CD4-positive, CD25-positive, alpha-beta regulatory T cell (primary cell): ENCODE measurements at places on chromosomes 3 and 15. TPM values are rescaled to one million over a fixed set of nuclear protein-coding genes. Genes with fewer than 3 reads are reported as not detected.

DNA sequence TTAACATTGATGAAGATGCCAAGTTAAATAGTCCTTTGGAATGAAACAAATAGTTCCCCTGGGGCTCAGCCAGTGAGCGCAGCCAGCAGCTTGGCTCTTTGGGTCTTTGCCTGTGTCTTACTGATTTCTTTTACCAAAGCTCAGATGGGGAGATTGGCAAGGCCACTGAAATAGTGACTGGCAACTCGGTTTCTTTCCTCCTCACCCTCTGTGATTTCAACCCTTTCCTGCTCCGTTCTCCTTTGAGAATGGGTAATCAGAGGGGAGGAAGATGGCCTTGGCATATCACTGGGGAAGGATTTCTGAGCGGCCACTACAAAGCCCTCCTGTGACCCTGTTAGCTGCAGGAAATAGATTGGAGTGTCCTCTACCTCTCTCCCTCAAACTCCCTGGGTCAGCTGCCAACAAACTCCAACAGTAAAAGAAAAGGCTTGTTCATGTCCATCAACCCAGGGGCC, 337.1 kb upstream of the LRRFIP2 start:
- no peak overlapping the region for H3K27ac ChIP-seq
- H3K36me3 ChIP-seq: no peaks in the 10 kb centered on the region
- H3K4me3 ChIP-seq: no peak overlapping the region
- H3K27me3 ChIP-seq: peaks cover 3% of the 10 kb centered on the region

GRCh38 chr3:113353678-113354077, 87.6 kb downstream of the CFAP44 start:
- no peak overlapping the region for H3K27ac ChIP-seq
- DNase-seq: no peak
- no peak overlapping the region for H3K4me3 ChIP-seq
- H3K36me3 ChIP-seq: no peaks in the 10 kb centered on the region

DNA sequence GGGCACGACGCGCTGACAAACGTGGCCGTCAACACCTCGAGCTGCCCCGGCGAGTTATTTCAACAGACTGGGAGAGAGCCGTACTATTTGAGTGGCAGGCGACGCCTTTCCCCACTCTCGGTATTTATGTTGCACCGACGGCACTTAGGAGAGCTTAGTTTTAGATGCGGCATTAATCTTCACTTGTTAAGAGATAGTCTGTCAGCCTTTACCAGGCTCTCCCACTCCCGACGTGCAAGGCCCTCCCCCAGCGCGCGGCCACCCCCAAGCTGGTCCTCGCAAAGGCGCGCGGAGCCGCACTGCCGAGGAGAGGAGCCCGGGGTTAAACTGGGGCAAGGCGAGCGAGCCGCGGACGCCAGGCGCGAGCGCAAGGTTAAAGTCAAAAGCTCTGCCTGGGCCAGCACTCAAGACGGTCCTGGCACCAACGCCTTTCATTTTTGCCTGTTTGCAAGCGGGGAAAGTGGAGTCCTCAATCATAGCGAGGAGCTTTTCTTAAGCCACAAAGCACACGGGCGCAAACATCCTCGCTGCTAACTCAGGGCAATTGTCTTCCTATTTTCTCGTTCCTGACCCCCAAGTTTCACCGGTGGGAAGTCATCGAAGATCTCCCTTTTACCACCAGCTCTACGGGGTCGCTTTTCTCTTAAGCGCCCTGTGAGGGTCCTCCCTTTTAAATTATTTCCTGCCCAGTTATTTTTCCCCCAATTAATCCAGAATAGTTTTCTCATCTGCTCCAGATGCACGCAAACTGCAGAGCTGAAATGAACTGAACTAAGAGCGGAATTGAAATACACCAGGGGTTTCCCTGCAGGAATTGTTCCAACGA, 86.6 kb downstream of the NR2F2 start:
- H3K27ac ChIP-seq: no peak overlapping the region
- H3K36me3 ChIP-seq: no peaks in the 10 kb centered on the region
- H3K27me3 ChIP-seq: peaks cover 27% of the 10 kb centered on the region
- H3K4me1 ChIP-seq: no peaks in the 10 kb centered on the region
- no peak for DNase-seq

DNA sequence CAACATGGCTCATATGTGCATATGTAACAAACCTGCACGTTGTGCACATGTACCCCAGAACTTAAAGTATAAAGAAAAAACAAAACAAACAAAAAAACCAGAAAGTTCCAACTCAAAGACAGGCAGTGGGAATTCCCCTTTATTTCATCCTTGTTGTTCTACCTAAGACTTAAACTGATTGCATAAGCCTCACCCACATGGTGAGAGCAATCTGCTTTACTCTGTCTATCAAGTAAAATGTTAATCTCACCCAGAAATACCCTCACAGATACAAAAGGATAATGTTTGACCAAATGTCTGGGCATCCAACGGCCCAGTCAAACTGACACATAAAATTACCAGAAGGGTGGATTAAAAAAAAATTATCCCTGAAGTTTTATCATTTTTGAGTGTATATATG, 190.9 kb upstream of the PLSCR5 start:
- H3K27me3 ChIP-seq: no peaks in the 10 kb centered on the region
- H3K27ac ChIP-seq: no peak overlapping the region
- H3K4me3 ChIP-seq: no peak overlapping the region
- H3K4me1 ChIP-seq: no peaks in the 10 kb centered on the region

GRCh38 chr15:71362987-71363968, 248.0 kb downstream of the THSD4 start:
- no peaks in the 10 kb centered on the region for H3K27me3 ChIP-seq
- no peaks in the 10 kb centered on the region for H3K4me1 ChIP-seq
- DNase-seq: no peak

GRCh38 chr3:128556907-128557306, 63.9 kb upstream of the GATA2 start:
- H3K27ac ChIP-seq: no peak overlapping the region
- peaks cover 9% of the 10 kb centered on the region for H3K27me3 ChIP-seq
- no peaks in the 10 kb centered on the region for H3K36me3 ChIP-seq
- no peak for DNase-seq

The TMIE gene
- total RNA-seq: 1.9 TPM

The CAPN3 gene
- total RNA-seq: 15.6 TPM

The AP3B2 gene
- 0.12 TPM for total RNA-seq

The PLCB2 gene
- total RNA-seq: 305 TPM

The NMNAT3 gene
- 1.5 TPM for total RNA-seq
